Karpas-422 (cell line): ENCODE measurements at places on chromosomes 11 and 22. TPM values are rescaled to one million over a fixed set of nuclear protein-coding genes. Genes with fewer than 3 reads are reported as not detected.

GRCh38 chr11:127816962-127817361 lies 770.4 kb downstream of the ETS1 start:
- H3K27me3 ChIP-seq, result no peaks in the 10 kb centered on the region
- no peaks in the 10 kb centered on the region for H3K4me1 ChIP-seq
- H3K27ac ChIP-seq, result no peak overlapping the region
- H3K36me3 ChIP-seq, result no peaks in the 10 kb centered on the region
- DNase-seq, result no peak

GRCh38 chr11:41389623-41390130 lies 69.8 kb downstream of the LRRC4C start:
- no peaks in the 10 kb centered on the region for H3K27me3 ChIP-seq
- H3K27ac ChIP-seq, result no peak overlapping the region
- DNase-seq, result no peak
- no peak overlapping the region for H3K4me3 ChIP-seq

DNA sequence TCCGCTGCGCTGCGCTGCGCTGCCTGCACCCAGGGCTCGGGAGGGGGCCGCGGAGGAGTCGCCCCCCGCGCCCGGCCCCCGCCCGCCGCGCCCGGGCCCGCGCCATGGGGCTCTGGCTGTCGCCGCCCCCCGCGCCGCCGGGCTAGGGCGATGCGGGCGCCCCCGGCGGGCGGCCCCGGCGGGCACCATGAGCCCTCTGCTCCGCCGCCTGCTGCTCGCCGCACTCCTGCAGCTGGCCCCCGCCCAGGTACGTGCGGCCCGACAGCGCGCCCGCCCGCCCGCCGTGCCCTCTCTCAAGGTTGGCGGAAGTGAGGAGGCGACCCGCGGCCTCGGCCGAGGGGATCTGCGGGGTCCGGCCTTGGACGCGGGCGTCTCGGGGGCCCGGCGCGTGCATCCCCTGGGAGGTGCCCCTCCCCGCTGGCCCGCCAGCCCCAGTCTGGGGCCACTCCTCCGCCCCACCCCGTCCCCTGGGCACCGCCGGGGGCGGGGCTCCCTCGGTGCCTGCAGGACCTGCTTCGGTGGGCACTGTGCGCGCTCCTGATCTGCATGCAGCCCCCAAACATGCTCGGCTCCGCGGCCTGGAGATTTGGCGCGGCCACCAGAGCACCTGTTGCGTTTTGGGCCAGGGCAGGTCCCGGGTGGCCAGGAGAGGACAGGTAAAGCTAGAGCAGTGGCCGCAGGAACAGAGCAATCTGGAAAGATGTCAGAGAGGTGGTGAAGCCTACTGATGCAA lies 429 bp downstream of the VEGFB start:
- H3K27me3 ChIP-seq, result no peaks in the 10 kb centered on the region
- 0 out of 2 replicates have a peak, but pooled peaks cover 5% of the 10 kb centered on the region for H3K36me3 ChIP-seq
- peak; percentile 83 for DNase-seq
- peak overlapping the region; percentile 65 for H3K27ac ChIP-seq
- peak overlapping the region; percentile 91 for H3K4me3 ChIP-seq
- peaks cover 54% of the 10 kb centered on the region for H3K4me1 ChIP-seq

The TSSK2 gene
- total RNA-seq, result not detected in 2 replicates

DNA sequence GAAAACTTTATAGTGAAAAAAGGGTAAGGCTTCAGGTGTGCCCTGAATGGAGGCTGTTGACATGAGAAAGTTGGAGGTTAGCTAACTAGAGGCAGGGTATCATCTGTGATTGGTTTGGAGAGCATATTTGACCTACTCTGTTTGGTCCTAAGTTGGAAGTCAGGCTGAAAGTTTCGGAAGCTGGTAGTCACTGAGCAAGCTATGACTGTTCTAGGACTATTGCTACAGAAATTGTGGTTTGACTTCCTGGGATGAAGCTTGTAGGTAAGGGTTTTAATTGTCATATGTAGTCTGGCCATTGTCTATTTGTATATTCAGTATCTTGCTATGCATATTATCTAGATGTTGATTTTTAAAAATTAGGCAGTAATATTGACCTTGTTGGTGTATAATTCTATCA lies 565.0 kb downstream of the TMEM135 start:
- H3K4me1 ChIP-seq, result no peaks in the 10 kb centered on the region
- no peaks in the 10 kb centered on the region for H3K36me3 ChIP-seq
- no peaks in the 10 kb centered on the region for H3K27me3 ChIP-seq
- DNase-seq, result no peak

DNA sequence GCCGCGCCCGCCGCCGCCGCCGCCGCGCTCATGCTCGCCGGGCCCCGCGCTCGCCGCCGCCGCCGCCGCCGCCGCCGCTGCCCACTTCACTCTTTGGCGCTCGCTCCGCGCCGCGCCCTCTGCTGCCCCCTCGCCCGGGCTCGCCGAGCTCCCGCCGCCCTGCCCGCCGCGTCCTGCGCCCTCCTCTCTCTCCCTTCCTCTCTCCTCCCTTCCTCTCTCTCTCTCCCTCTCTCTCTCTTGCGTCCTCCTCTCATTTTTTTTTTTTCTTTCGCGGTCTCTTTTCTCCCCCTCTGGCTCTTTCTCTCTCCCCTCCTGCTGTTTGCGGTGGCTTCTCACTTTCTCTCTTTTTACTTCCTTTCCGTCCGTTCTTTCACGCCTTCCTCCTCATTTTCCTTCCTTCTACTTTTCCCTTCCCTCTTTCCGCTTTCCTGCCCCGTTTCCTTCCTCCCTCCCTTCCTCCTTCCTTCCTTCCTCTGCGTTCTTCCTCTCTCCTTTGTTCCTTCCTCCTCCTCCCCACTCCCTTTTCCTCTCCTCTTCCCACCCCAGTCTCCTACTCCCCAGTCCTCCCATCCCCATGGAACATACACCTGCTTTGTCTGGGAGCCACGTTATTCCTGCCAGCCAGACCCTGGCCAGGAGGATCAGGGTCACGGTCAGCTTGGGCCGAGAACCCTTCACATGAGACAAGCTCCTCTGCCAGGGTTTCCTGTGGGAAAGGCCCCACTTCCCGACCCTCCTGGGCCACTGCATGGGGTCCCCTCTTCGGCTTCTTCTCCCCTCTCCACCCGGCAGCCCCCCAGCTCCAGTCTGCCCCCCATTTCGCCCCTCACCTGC lies 19.3 kb upstream of the SHISAL1 start:
- no peak for DNase-seq
- no peaks in the 10 kb centered on the region for H3K36me3 ChIP-seq
- no peaks in the 10 kb centered on the region for H3K4me1 ChIP-seq
- H3K4me3 ChIP-seq, result no peak overlapping the region

- no peaks in the 10 kb centered on the region for H3K27me3 ChIP-seq
- peak overlapping the region; percentile 88 for H3K27ac ChIP-seq
- DNase-seq, result peak; percentile 71
- H3K4me1 ChIP-seq, result peaks cover 58% of the 10 kb centered on the region
- H3K36me3 ChIP-seq, result no peaks in the 10 kb centered on the region
Measured at GRCh38 chr11:80084608-80085007, 643.8 kb upstream of the TENM4 start.

GRCh38 chr11:11981364-11981763 lies 27.1 kb downstream of the DKK3 start:
- no peaks in the 10 kb centered on the region for H3K36me3 ChIP-seq
- no peaks in the 10 kb centered on the region for H3K27me3 ChIP-seq
- H3K4me3 ChIP-seq, result no peak overlapping the region
- no peak for DNase-seq

DNA sequence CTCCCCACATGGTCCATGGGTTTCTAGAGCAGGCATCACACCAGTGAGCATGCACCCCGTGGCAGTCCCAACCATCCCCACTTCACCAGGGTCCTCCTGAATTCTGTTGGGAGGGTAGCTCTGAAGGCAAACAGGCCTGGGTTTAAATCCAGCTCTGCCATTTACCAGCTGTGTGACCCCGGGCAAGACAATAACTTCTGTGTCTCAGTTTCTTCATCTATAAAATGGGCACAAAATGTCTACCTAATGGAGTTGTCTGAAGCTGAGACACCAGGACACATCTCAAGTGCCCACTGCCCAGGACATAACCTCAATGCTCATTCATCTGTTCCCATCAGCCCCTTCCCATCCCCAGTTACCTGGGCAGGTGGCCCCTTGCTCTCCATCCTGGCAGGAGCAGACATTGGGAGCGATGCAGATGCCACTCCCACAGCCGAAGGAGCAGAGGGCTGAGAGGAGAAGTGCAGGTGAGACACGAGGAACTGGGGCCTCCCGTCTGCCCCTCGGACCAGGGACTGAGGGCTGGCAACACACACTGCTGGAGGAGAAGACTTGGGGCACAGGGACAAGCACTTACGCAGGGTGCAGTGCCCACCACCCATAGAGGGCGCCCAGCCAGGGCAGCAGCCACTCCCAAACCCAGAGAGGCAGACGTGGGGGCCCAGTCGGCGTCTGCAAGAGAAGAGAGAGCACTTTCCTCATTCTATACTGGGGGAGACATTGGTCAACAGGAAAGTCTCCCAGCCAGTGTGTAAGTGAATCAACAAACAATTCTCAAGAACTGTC lies 4.0 kb downstream of the VWCE start:
- H3K27ac ChIP-seq, result no peak overlapping the region
- H3K4me3 ChIP-seq, result no peak overlapping the region
- DNase-seq, result peak; percentile 58
- no peaks in the 10 kb centered on the region for H3K36me3 ChIP-seq
- no peaks in the 10 kb centered on the region for H3K27me3 ChIP-seq
- H3K4me1 ChIP-seq, result peaks cover 15% of the 10 kb centered on the region

- H3K27me3 ChIP-seq, result no peaks in the 10 kb centered on the region
- no peak for DNase-seq
- no peaks in the 10 kb centered on the region for H3K36me3 ChIP-seq
- H3K4me1 ChIP-seq, result no peaks in the 10 kb centered on the region
- no peak overlapping the region for H3K4me3 ChIP-seq
- H3K27ac ChIP-seq, result no peak overlapping the region
Measured at GRCh38 chr11:112211536-112211935, 14.7 kb upstream of the PTS start.

DNA sequence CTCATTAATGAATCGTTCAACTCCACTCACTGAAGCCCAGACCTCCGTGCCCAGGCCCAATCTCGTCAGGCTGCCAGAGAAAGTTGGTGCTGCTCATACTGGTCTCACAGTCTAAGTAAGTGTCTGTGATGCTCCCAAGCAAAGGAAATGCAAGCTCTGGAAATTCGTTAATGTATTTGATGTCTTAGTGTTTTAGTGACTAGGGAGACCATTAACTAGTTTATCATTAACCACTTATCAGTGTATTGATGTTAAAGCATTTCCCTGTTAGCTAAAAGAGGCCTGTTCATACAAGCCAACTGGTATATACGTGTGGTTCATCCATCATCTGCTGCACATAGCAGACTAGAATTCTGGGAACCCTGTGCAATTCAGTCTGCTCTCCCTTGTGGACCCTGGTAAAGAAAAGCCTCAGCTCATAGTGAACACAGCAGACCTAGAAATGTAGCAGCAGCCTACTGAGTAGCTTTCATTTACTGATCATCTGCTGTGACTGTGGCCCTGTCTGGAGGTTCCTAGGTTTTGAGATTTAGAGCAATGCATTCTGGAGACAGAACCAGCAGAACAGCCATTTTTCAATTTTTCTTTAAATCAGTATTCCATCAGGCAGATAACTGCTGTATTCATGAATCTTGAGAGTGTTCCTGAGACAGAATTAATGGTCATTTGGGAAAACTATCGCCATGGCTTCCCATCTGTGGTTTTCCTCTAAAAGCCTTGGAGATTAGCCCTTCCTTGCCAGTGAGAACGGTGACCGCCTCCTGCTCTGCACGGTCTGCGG lies 15.7 kb upstream of the AIFM3 start:
- H3K4me3 ChIP-seq, result no peak overlapping the region
- H3K4me1 ChIP-seq, result no peaks in the 10 kb centered on the region
- H3K27me3 ChIP-seq, result no peaks in the 10 kb centered on the region
- H3K36me3 ChIP-seq, result peaks cover 40% of the 10 kb centered on the region; the same call in 1 of the 2 replicates
- no peak overlapping the region for H3K27ac ChIP-seq

- no peak for DNase-seq
- no peak overlapping the region for H3K4me3 ChIP-seq
- H3K4me1 ChIP-seq, result no peaks in the 10 kb centered on the region
- H3K36me3 ChIP-seq, result no peaks in the 10 kb centered on the region
Measured at GRCh38 chr11:2471048-2471803, 26.4 kb downstream of the KCNQ1 start.
